ENCODE measurements at places on chromosomes 1 and 21. TPM values are rescaled to one million over a fixed set of nuclear protein-coding genes. Genes with fewer than 3 reads are reported as not detected.

The CHODL gene
- total RNA-seq, result 0.10 TPM

The IRF6 gene
- 0.64 TPM for total RNA-seq

The OSCP1 gene
- total RNA-seq, result 5.5 TPM

The THEM5 gene
- total RNA-seq, result not detected

The CACNA1S gene
- total RNA-seq, result not detected

The NR5A2 gene
- total RNA-seq, result 4.3 TPM

The EPHB2 gene
- total RNA-seq, result 29.0 TPM

The FCN3 gene
- total RNA-seq, result not detected

The RGS16 gene
- 0.23 TPM for total RNA-seq

The ZFP69B gene
- total RNA-seq, result 11.6 TPM

The LRRC3 gene
- 3.3 TPM for total RNA-seq

The ILF2 gene
- total RNA-seq, result 221 TPM

The BMP8A gene
- total RNA-seq, result 0.54 TPM

The SNAP47 gene
- total RNA-seq, result 55.6 TPM

The ITGB2 gene
- total RNA-seq, result 3.0 TPM

The JAM2 gene
- 0.21 TPM for total RNA-seq

The OR14K1 gene
- not detected for total RNA-seq

The UBL4B gene
- not detected for total RNA-seq

The CACHD1 gene
- 29.9 TPM for total RNA-seq

The ATF6 gene
- total RNA-seq, result 16.4 TPM

The DTL gene
- total RNA-seq, result 26.7 TPM

The STYXL2 gene
- total RNA-seq, result not detected

The TMEM79 gene
- 5.5 TPM for total RNA-seq

The KIRREL1 gene
- 145 TPM for total RNA-seq

The PGLYRP3 gene
- total RNA-seq, result not detected

The SYTL1 gene
- 2.4 TPM for total RNA-seq

The SPRR5 gene
- not detected for total RNA-seq

The HMCN1 gene
- 0.23 TPM for total RNA-seq

The DNMT3L gene
- total RNA-seq, result not detected

The KCNQ4 gene
- 2.6 TPM for total RNA-seq

The EPHA2 gene
- total RNA-seq, result 263 TPM

The SELL gene
- 0.31 TPM for total RNA-seq

Measured in Panc1 (cell line).